K562 (cell line): ENCODE measurements at places on chromosomes 11 and 22.

DNA sequence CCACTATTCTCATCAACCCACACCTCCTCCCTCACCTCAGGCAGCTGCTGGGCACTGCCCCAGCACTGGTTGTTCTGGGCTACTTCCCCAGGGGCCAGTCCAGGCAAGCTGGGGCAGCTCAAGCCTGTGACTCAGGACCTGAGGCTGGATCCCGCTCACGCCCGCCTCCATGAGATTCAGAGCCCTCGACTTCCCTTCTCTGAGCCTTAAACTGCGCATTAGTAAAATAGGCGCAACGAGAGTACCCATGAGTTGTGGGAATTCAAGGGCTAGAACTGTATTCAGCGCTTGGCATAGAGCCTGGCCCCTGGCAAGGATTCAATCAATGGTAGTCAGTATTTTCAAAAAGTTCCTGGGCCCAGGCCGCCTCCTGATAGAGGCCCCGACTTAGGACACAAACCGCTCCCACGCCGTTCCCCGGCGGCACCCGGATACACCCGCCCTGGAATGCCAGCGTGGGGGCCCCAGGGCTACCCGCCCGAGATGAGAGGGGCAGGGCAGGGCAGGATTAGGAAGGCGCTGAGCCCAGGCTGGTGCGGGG, 723 bp upstream of the CD82 start:
- DNase-seq: no peak

DNA sequence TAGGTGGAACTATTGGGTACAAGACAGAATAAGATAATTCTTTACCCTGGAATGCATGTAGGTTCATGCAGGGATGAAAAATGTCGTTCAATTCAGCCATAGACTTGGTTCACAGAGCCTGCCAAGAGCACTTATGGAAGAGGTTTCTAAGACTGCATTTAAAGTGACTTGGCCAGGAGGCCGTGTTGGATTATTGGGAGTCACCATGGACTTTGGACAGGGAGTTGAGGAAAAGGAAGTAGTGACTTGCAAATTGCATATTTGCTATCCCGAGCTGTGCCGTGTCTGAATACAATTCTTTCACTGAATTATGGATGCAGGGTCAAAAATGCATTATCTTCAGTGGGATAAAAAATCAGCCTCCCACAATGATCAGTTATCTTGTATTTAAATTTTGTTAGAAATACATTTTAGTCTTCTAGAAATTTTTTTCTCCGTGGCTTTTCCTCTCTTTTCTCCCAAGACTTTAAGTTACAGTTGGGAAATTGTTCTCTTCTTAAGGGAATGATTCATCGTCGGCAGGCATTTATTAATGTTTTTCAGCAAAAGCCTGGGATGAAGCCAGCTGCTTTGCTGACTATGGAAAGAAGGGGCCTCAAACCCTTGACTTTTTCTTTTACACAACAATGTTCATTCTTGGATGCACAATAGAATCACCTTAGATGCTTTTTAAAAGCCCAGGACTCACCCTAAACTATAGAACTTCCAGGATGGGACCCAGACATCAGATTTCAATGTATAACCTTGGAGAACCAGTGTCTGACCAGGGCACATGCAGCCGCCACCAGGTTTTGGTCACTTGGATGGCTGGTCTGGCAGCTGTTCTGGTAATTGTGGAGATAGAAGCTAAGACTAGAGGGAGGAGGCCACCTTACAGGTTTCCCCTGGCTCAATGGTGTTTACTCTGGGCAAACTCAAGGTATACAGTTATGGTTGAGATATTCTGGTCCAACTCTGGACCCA, 70.8 kb downstream of the FAT3 start:
- DNase-seq: no peak

- DNase-seq: no peak
Observed at GRCh38 chr11:19828382-19829108, 115.9 kb downstream of the NAV2 start.

DNA sequence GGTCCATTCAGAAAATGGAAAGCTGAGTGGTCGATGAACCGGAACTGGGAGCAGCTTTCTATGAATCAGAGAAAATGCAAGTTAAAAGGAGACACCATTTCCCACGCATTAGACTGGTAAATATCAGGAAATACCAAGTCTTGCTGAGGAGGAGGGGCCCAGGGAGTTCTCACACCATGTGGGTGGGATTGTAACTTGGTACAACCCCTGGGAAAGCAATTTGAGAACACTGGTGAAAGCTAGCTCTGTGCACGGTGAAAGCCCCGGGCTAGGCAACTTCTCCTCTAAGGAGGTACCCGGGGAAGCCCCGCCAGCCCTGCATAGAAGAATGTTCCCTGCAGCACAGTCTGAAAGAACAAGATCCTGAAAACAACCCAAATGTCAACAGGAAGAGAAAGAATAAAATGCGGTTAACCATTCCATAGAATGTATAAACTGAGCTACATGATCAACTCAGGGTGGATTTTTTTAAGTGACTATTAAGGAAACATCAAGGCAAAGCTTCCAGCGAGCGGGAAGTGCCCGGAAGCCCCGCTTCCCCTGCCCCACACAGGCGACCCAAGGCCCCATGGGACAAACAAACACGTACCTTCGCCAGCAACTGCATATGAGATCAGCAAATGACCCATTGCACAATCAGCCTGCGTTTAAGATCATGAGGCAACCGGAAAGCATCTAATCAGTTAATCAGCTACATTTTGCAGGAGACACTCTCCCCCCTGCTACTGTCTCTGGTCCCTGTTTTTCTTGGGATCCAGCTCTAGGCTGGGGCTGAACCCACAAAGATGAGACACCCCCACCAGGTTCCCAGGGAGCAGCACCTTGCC, 11.3 kb downstream of the SHANK2 start:
- no peak for DNase-seq

DNA sequence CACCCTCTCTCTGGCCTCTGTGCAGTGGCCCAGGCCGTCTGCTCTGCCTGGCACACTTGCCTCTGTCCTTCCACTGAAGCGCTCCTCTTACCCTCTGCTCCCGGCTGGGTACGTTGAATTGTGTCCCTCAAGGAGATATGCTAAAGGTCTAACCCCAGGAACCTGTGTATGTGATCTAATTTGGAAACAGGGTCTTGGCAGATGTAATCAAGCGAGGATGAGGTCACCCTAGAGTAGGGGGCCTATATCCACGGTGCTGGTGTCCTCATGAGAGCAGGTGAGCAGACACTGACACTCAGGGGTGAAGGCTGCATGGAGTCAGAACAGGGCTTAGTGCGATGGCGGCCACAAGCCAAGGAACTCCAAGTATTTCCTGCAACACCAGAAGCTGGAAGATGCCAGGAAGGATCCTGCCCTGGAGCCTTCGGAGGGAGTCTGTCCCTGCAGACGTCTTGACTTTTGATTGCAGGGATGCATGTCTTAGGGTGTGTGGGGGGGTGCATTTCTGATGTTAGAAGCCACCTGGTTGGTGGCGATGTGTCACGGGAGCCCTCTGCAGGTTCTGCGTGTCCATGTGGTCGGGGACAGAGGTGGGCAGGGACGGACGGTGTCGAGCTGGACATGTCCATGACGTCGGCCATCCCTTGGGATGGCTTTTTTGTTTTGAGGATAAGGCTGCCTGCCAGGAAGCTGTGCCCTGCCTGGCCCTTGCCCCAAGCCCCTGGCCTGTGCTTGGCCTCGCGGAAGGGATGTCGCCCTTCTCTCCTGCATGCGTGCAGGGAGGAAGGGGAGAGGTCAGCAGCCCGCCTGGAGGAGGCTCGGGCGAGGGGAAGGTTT, 68.6 kb downstream of the LRP5 start:
- DNase-seq: no peak

GRCh38 chr22:44928136-44928463, 81.7 kb downstream of the PHF21B start:
- no peak for DNase-seq

- DNase-seq: no peak
Observed at GRCh38 chr22:47919001-47919441, 1156.6 kb downstream of the TBC1D22A start.
